ENCODE measurements at places on chromosomes 4 and X.

DNA sequence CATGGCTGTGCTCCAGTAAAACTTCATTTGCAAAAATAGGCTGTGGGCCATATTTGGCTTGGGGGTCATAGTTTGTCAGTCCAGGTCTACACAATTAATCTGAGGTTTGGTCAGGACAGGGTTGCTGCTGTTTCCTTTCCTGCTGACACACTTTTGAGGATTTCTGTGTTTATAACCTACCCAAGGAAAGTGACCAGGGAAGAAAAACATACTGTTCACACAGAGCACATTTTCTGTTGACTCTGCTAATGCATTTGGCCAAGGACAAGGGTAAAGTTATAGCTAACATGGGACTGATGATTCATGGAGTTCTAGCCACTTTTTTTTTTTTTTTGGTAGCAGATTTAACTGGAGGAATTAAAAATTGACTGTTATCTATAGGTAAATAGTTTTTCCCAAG is 43.9 kb upstream of the GEMIN8 start:
- no peak for DNase-seq

DNA sequence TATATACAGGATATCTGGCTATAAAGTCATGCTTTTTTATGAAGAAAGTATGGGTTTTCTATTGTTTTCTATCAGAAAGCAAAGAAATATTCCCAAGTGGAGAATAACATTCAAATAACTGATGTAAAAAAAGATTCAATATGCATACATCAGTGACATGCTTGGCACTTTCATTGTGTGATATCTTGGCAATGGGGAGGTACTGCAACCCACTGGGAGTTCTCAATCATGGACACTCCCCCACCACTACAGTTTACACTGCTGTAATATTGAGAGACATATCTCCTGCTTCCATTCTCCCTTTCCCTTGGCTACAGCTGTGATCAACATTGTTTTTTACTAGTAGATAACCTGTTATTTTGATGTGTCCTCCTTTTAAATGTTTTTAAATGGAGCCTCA is 257.8 kb downstream of the CAMK2D start:
- no peak for DNase-seq

DNA sequence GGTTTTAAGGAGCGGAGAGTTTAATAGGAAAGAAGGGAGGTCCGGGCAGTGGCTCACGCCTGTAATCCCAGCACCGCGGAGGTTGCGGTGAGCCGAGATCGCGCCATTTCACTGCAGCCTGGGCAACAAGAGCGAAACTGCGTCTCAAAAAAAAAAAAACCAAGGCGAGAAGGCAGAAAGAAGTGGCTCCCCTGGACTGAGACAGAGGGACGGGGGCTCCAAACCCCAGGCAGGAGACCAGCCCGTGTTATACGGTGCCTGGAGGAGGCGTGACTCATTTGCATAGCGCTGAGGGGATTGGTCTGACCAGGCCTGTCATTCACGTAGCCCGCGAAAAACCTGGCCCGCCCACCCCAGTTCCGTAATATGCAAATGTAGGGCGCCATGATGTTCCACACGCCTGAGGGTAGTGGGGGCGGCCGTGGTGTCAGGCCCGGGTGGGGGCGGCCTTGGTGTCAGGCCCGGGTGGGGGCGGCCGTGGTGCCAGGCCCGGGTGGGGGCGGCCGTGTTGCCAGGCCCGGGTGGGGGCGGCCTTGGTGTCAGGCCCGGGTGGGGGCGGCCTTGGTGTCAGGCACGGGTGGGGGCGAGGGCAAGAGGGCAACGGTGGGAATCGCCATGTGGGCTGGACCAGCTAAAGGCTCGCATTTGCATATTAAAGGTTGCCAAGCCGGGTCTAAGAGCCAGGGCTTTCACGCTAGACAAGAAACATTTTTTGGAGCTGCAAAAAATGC is 2.1 kb downstream of the PLCXD1 start:
- DNase-seq: peak; percentile 96

GRCh38 chr4:81627590-81627989 is 155.9 kb upstream of the RASGEF1B start:
- DNase-seq: peak; percentile 37

DNA sequence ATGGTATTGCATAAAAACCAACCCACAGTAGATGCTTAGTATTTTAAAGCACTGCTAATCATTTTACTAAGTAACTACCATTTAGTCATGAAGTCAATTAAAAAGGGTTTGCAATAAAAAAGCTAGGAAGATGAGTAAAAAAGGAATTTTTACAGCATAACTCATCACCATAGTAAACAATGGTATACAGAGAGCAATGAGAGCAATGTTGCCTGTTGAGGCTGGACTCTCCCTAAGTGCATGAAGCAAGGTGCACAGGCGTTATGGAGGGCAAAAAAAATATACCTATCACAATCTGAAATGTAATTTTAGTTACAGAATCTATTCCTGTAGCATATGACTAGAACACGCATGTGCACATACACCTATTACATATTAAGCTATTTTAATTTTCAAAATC is 129.6 kb upstream of the BMP3 start:
- no peak for DNase-seq

DNA sequence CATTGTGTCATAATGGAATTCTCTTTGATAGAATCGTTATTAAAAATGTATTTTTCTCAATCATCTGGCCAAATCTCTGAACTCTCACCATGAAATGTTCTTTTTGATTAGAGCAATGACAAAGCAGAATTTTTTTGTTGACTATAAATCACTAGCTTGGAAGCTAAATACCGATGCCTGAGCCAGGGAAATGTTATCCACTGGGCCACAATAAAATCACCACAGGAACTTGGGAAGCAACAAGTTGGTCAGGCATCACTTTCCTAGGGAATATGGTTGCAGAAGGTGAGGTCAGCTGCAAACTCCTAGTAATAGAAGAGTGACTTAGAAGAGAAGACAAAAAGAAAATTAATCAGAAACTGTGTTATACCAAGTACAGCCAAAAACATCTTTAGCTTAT is 60.6 kb upstream of the CFAP47 start:
- no peak for DNase-seq

- DNase-seq: peak; percentile 25
Observed at GRCh38 chr4:1360423-1361283, 13.6 kb downstream of the UVSSA start.

DNA sequence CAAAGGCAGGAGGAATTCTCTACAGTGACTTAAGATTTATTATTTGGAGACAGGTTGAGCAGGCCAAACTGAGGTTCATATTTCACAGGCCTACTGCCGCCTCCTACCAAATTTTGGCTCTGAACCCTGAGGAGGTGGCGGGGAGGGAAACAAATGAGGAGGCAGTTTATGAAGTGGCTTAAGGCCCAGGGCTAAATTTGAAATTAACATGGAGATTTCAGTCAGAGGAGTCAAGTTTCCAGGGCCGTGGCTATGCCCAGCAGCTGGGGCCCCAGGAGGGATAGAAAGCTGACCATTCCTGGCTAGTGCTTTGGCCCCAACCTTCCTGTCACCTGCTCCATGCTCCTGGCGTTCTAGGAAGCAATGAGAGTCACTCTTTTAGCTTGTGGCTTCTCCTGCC is 73.4 kb upstream of the ARHGAP36 start:
- DNase-seq: peak; percentile 81

GRCh38 chrX:69150281-69150960 is 14.8 kb downstream of the PJA1 start:
- DNase-seq: no peak

- DNase-seq: no peak
Observed at GRCh38 chr4:40564004-40564403, 65.7 kb downstream of the RBM47 start.

- no peak for DNase-seq
Observed at GRCh38 chr4:70099206-70099605, 49.0 kb downstream of the HTN1 start.

GRCh38 chrX:1452516-1453394 is at the start of gene ASMTL:
ASMTL (minus strand) TSS chrX:1452909; CDS start chrX:1452840, 69 bp downstream.
- DNase-seq: peak; percentile 99

DNA sequence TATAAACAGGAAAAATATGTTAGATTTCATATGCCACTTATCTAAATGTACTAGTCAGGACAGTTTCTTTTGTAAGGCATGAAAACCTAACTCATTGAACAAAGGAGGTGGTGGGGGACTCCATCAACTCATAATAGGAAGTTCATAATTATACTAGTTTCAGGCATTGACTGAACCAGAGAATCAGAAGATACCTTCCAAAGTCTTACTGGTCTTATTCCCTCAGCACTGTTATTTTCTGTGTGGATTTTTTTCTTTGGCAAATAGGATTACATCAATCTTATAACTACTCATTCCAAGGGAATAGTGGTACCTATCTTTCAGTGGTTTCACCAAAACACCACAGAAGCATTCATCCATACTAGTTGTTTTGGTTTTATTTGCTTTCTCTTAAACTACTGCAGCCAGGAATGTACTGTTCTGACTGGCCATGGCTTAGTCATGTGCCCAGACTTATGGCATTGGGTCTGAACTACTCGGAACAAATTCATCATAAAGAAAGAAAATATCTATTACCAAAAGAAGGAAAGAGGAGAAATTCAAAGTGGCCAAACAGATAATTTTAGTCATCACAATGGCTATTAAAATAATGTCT is 273.9 kb downstream of the ARAP2 start:
- DNase-seq: no peak

GRCh38 chr4:52081216-52081615 is 30.1 kb downstream of the SPATA18 start:
- DNase-seq: no peak

GRCh38 chr4:109025471-109026076 is 262.7 kb upstream of the ETNPPL start:
- DNase-seq: no peak

GRCh38 chr4:37812713-37813112 is 13.8 kb upstream of the PGM2 start:
- DNase-seq: no peak

- no peak for DNase-seq
Observed at GRCh38 chr4:130044788-130045531, 949.0 kb downstream of the C4orf33 start.

DNA sequence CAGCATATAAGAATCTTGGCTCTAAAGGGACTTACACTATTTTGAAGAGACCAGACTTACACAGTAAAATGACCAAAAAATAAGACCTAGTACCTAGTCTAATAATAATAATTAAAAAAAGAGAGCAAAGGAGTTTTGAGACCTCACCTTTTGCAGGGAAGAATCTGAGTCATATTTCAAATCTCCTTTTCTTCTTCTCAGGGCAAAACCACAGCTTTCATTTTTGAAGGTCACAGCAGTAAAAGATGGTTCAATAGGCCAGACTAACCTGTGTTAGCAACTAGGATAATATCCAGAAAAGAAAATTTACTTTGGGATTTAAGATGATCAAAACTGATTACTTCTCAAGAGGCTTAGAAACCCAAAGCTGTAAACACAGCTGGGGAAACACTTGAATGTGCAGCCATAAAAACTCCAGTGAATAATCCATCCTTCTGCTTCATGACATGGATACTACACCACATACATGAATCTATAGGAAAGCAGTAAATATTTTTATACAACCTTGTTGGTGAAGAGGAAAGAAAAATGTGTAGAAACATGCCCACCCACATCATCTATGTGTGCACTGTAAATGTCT is 25.9 kb upstream of the LNX1 start:
- DNase-seq: peak; percentile 49

DNA sequence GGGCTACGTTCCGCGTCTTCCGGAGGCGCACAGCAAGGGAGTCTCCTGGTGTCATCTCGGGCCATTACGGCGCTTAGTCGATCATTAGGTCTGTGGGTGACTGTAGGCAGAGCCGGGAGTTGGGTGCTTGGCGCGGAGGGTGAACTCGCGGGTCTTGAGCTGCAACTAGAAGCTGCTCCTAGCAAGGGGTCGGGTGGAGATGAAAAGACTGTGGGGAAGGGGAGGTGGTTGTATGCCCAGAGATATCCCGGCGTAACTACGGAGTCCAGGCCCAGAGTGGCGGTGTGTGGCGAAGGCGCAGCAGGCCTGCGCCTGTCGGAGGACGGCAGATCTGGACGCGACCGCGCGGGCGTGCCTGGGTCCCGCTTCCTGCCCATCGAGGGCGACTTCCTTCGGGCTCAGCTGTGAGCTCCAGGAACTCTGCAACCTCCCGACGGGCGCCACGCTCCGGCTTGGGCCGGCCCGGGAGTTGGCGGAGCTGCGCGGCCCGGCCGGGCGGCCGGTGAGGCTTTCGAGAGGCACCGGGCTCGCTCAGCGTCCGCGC is 2.7 kb upstream of the NKX3-2 start:
- peak; percentile 39 for DNase-seq

DNA sequence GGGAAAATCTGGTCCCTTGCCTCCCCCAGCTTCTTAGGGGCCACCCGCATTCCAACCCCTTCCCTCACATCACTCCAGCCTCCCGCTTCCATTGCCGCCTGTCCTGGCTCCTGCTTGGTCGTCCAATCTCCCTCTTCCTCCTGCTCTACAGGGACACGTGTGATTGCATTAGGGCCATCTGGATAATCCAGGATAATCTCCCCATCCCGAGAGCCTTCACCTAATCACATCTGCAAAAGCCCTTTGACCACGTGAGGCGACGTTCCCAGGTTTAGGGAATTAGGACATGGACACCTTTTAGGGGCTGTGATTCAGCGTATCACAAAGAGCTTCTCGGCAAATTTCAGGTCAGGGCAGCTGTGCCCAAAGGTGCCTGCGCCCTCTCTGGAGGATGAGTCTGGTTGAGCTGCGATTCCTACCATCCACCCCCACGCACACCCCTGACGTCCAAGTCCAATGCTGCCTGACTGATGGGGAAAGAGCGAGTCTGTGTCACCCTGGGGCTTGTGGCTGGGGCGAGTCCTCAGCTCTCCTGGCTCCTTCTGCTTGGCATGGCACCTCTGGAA is 104.6 kb downstream of the PSAPL1 start:
- DNase-seq: no peak

- no peak for DNase-seq
Observed at GRCh38 chrX:50054147-50054546, 131.8 kb downstream of the CLCN5 start.

DNA sequence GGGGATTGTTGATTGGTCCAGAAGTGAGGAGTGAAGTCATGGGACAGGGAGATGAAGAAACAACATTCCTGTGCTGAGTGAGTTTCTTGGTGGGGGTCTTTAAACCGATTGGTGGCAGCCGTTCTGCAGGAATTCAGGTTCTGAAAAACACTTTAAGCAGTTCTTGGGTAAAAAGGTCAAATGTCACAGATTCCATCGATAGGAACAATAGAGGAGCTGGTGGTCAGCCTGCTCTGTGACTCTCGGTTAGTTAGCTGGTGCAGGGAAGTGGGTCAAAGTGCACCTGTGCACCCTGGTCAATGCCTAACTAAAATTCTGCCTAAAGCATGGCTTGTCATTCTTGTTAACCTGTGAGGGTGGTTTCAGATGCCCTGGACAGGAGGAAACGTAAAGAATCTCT is 34.6 kb upstream of the MGST2 start:
- DNase-seq: no peak

- no peak for DNase-seq
Observed at GRCh38 chrX:129694805-129695204, 40.0 kb upstream of the APLN start.

DNA sequence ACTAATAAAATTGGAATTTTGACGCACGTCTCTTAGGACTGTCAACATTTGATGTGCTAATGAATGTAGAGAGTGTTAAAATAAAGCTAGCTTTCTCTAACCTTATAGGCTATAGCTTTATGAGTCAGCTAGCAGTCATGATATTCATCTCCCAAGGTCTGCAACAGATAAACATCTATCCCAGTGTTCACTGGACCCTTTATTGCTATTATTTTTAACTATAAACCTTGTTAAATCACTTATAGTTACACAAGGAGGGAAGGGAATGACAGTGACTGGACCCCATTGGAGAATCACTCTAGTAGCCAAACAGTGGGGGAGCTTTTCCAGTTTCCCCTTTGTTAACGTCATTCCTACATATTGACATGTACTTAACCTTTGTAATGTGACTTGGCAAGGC is 67.9 kb upstream of the SHISA3 start:
- no peak for DNase-seq
